ENCODE measurements at places on chromosomes 13 and 19. TPM values are rescaled to one million over a fixed set of nuclear protein-coding genes. Genes with fewer than 3 reads are reported as not detected.

The FCGBP gene
- total RNA-seq = 98.8 TPM

The CGB3 gene
- not detected for total RNA-seq

The ADGRE1 gene
- 0.48 TPM for total RNA-seq

The ZNF610 gene
- 0.76 TPM for total RNA-seq

The RFXANK gene
- total RNA-seq = 32.8 TPM

The PROZ gene
- total RNA-seq = not detected

The ZNF614 gene
- total RNA-seq = 7.6 TPM

Measured in posterior vena cava (tissue), 2 donors.